IPS DF 19.7 (cell line): ENCODE measurements at places on chromosomes 3 and 15.

DNA sequence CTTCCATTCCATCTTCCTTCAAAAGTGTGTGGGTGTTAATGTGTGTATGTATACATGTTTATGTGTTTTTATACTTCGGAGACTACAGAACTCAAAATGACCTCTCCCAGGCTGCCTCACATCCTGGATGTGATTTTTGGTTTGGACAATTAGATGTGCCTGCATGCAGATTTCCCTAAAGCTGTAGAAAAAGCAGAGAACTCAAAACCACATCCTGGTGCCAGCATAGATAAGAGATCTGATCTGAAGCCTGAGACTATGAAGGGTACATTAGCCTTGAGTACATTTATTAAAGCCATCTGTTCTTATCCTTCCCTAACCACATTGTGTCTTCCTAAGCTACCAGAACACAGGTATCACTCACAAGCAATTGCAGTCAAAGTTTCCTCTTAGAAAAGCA, 319.4 kb upstream of the RASGRP1 start:
- DNase-seq, result no peak

DNA sequence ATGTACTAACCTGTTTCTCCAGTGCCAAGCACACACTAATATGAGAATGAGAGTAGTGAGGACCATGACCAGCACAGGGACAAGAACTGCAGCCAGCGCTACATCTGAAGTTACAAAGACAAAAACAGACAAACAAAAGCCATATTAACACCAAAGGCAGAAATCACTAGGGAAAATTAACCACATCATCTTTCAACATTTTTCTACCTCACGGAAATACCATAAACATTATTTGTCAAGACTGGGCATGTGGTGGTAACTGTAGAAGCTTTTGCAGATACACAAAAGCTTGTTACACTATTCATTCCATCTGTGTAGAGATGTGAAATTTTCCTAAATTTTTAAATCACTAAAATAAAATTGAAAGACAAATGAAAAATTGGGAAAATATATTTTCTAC, 44.9 kb downstream of the ST3GAL6 start:
- no peak for DNase-seq

GRCh38 chr3:159978918-159979703, 9.5 kb upstream of the IL12A start:
- DNase-seq, result no peak

DNA sequence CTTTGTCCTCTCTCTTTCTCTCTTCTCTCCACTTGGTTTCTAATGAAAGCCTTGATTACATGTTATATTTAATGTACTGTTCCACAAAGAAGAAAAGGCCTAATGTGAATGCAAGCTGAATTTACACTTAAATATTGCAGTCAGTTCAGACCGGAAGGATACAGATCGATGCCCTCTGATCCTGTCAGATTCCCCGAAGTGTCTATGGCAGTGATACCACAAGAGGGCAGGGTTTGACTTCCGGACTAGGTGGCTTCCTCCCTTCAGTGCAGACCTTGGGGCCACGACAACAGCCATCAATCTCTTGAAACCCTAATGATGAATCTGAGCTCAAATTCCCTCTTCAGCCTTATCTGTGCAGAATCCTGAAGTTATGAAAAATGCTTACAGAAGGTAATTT, 29.5 kb downstream of the AGTR1 start:
- no peak for DNase-seq

GRCh38 chr3:94305835-94306611, 243.2 kb downstream of the NSUN3 start:
- no peak for DNase-seq

DNA sequence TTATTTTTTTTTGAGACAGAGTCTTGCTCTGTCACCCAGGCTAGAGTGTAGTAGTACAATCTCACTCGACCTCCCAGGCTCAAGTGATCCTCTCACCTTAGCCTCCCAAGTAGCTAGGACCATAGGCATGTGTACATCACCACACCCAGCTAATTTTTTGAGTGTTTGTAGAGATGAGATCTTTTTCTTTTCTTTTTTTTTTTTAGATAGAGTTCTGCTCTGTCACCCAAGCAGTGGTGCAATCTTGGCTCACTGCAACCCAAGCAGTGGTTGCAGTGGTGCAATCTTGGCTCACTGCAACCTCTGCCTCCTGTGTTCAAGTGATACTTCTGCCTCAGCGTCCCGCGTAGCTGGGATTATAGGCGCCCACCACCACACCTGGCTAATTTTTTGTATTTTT, 5.2 kb downstream of the CEP97 start:
- no peak for DNase-seq

DNA sequence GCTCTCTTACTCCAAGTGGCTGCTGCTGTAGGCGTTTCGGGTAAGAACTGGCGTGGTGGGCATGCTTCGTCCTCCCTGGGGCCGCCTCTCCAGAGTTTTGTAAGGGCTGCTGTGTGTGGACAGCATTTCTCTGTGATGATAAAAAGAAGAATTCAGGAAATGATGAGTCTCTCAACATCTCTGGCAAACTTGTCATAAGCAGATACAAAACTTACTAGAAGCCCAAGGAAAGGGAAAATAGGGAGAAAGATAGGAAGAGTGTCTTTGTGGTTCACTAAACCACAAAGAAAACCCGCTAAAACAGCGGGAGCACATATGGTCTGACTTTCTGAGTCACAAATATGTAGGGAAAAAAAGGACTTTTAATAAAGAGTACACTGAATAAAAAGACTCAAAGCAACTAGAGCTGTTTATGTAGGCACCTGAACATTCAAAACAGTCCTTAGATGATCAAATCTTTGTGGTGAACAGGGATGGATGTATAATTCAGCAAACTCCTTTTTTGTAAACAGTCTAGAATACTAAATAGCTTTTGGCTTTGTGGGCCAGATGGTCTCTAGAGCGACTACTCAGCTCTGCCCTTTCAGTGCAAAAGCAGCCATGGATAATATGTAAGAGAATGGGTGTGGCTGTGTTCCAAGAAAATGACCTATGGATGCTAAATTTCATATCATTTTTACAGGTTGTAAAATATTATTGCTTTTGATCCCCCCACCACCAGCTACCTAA, 60.4 kb upstream of the LMOD3 start:
- DNase-seq, result no peak

GRCh38 chr3:55691141-55691540, 204.0 kb upstream of the WNT5A start:
- DNase-seq, result no peak

GRCh38 chr3:79724206-79724605, 43.6 kb downstream of the ROBO1 start:
- DNase-seq, result peak; percentile 7

DNA sequence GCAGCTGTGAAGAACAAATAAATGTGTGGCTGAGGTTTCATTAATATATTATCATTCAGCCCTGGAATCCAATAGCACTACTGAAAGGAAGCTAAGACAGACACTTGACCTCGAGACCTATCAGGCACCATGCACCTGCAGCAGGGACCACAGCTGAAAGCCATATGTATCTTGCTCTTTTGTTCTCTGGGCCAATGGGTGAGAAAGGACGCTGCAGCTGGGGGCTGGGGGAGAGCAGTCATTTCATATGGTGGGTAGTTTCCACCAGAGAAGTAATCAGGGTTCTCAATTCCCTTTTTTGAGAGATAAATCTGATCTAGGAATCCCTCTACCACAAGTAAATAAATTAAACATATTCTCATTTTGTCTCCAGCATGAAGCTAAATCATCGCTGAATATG, 225.6 kb upstream of the STRIT1 start:
- DNase-seq, result no peak

GRCh38 chr15:84009616-84010015, 226.0 kb upstream of the GOLGA6L4 start:
- no peak for DNase-seq

DNA sequence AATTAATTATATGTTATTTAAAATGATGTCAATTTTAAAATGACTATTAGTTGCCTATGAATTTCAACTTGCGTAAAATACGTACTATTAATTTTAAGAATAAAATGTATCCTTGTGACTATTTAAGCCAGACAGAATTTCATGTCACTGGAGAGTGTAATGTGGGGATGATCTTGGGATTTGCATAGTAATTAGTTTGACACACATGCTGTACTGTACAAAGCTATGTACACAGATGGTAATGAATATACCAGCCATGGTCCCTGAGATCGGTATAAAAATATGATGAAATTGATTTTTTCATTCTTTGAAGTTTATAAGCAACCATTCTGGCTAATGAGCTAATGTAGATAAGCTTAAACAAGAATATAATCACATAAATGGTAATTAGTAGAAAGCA, 134.4 kb upstream of the ROBO1 start:
- no peak for DNase-seq

- DNase-seq, result no peak
These were observed 349.3 kb upstream of the SOX2 start for GRCh38 chr3:181362378-181362777.

DNA sequence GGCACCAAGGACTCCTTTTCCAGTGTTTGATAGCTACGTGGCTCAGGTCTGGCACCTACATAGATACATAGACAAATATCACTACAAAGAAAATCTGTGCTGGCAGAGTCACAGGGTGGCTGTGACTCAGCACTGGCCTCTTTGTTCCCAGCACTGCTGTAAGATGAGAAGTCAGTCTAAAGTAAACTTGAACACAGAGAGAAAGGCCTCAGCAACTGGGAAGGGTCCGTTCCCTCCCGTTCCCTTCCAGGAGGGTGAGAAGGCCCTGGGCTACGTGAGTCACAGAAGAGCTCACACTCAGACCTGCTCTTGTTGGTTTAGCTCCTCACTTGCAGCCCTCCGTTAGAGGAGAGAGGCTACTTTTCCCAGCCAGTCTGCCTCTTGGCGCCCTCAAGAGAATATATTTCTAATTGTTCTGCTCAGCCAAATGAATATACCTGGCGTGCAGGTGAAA, 23.1 kb downstream of the ANXA2 start:
- DNase-seq, result no peak
